Amniotic epithelial cell (primary cell): ENCODE measurements at places on chromosomes 5 and 9.

DNA sequence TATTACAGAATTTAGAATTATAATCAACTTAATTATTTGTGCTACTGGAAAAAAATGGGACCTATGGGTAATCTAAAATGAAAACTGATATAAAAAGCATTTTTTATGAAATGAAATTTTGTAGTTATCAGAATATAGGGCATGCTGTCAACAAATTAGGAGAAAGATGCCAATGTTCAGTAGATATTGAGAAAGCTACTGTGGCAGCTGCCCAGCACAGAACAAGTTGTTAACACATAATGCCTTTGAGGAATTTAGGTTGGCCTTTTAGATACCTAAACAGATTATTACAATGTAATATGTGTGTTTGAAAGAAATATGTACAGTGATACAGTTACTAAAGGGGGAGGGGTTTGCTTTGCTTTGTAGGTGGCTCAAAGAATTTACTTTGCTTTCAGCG is 54.1 kb downstream of the PPIC start:
- DNase-seq: no peak

- DNase-seq: peak; percentile 69
Measured at GRCh38 chr5:15737036-15737821, 237.2 kb downstream of the FBXL7 start.

- DNase-seq: no peak
Measured at GRCh38 chr5:39109606-39110005, 35.4 kb upstream of the RICTOR start.

DNA sequence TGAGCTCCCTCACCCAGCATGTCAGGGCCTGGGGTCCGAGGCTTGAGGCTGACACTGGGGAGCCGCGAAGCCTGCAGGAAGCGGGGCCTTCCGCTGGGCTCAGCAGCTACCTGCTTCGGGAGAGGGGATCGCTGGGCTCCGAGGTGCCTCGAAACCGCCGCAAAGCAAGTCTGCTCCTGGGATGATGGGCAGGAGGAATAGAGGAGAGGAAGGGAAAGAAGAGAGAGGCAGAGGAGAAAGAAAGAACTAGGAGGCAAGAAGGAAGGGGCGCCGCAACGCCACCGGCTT is 1.5 kb upstream of the PRDM12 start:
- no peak for DNase-seq

GRCh38 chr9:87573841-87574342 is 76.2 kb downstream of the DAPK1 start:
- DNase-seq: no peak

DNA sequence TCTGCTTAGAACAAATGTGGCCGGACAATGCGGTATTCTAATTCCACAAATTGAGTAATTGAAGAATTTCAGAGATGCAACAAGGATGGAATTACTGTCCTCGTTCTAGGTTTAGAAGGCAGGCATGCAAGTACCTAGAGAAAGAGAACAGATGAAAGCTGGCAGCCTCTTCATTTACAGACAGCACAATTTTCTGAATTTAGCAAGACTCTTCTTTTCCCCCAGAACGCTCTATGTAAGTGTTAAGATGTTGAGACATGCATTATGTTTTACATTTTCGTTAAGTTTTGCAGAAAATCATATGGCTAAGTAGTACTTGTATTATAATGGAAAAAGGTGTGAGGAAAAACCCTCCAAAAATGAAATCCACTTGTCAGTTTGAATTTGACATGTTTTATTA is 259.5 kb upstream of the ARRDC3 start:
- no peak for DNase-seq
